Smooth muscle cell of the coronary artery (primary cell): ENCODE measurements at places on chromosomes 12 and 14. TPM values are rescaled to one million over a fixed set of nuclear protein-coding genes. Genes with fewer than 3 reads are reported as not detected.

KLHL33 gene
- total RNA-seq: 0.23 TPM in 1 of 2 replicates, not detected in the other

PDZRN4 gene
- 1.1 TPM in 1 of 2 replicates, not detected in the other for total RNA-seq

POTEG gene
- not detected in 2 replicates for total RNA-seq

GPRC5D gene
- total RNA-seq: 0.12 TPM in 1 of 2 replicates, not detected in the other

GZMB gene
- not detected in 2 replicates for total RNA-seq

LRRC43 gene
- total RNA-seq: 0.60 and 1.2 TPM in 2 replicates

DDIT3 gene
- total RNA-seq: 44.0 and 89.6 TPM in 2 replicates

MAP1LC3B2 gene
- 0.15 TPM in 1 of 2 replicates, not detected in the other for total RNA-seq

TNS2 gene
- total RNA-seq: 19.6 and 37.2 TPM in 2 replicates

ATG2B gene
- 14.8 and 31.1 TPM in 2 replicates for total RNA-seq

VRTN gene
- not detected in 2 replicates for total RNA-seq

INSM2 gene
- not detected in 2 replicates for total RNA-seq

KRT85 gene
- total RNA-seq: not detected in 2 replicates

PRH2 gene
- total RNA-seq: not detected in 2 replicates

LHX5 gene
- total RNA-seq: not detected in 2 replicates

TAS2R13 gene
- 0.70 and 1.1 TPM in 2 replicates for total RNA-seq

RNF41 gene
- 174 and 323 TPM in 2 replicates for total RNA-seq

TAS2R42 gene
- not detected in 2 replicates for total RNA-seq

CLBA1 gene
- total RNA-seq: 7.6 and 8.9 TPM in 2 replicates

AQP6 gene
- total RNA-seq: under 0.01 TPM in 1 of 2 replicates, not detected in the other

ENDOU gene
- total RNA-seq: 0.15 TPM in 1 of 2 replicates, not detected in the other

SOX5 gene
- total RNA-seq: 0.15 and 0.59 TPM in 2 replicates

ZNF385A gene
- 0.35 and 1.1 TPM in 2 replicates for total RNA-seq

BCAT1 gene
- total RNA-seq: 73.4 and 81.8 TPM in 2 replicates

OAS2 gene
- total RNA-seq: 4.0 and 6.7 TPM in 2 replicates

LMNTD1 gene
- 0.23 TPM in 1 of 2 replicates, not detected in the other for total RNA-seq

DIO2 gene
- total RNA-seq: 1.8 and 4.2 TPM in 2 replicates

GUCY2C gene
- total RNA-seq: not detected in 2 replicates

OLR1 gene
- not detected in 2 replicates for total RNA-seq

TRPV4 gene
- 1.4 and 1.6 TPM in 2 replicates for total RNA-seq

COQ10A gene
- 5.9 and 6.9 TPM in 2 replicates for total RNA-seq

NPAS3 gene
- 0.08 and 1.1 TPM in 2 replicates for total RNA-seq

TMPRSS12 gene
- not detected in 2 replicates for total RNA-seq

PAPLN gene
- 2.4 and 2.5 TPM in 2 replicates for total RNA-seq

HSPA2 gene
- total RNA-seq: 2.9 and 5.4 TPM in 2 replicates

KERA gene
- not detected in 2 replicates for total RNA-seq
